Heart right ventricle (tissue), 16 donors: ENCODE measurements at places on chromosomes 1 and 21. TPM values are rescaled to one million over a fixed set of nuclear protein-coding genes. Genes with fewer than 3 reads are reported as not detected.
A peak's percentile ranks its signal among the peaks of the same experiment; 100 is the strongest.

DNA sequence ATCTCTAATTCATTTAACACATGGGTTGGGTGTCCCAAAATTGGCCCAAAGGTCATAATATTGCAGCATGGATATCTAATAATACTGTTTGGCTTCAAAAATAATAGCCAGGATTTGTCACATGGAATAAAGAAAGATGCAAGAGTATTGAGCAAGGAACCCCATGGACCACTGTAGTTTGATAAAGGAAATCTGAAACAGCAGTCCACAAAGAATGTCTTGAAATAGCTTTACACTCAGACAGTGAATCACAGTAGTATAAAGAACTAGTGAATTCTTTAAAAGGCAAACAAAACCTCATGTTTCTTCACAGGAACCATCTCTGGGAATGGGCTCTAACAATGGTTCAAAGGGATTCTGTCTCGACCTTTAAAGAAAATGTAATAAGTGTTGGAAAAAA lies 576.1 kb upstream of the ZRANB2 start:
- no peak for DNase-seq

GRCh38 chr1:211816586-211816985 lies 14.0 kb downstream of the LPGAT1 start:
- no peak for DNase-seq

DNA sequence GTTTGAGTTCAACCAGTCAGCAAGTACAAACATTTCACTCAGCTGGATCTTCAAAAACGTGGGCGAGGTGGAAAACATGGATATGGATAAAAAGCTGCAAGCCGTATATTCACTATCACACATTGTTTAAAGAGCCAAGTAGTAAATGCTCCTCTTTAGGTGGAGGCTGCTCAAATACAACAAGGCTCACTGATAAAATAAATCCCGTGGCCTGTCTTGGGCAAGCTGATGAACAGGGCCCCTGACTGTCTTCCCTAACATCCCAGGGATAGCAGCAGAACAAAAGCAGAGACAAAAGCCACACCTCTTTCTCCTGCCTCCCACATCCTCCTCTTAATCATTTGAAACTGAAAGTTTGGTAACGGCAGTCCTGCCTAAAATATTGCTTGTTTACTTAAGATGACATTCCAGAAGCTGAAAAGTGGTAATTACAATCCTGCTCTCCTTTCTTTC lies 357.7 kb downstream of the TTLL7 start:
- DNase-seq = peak; percentile 22

DNA sequence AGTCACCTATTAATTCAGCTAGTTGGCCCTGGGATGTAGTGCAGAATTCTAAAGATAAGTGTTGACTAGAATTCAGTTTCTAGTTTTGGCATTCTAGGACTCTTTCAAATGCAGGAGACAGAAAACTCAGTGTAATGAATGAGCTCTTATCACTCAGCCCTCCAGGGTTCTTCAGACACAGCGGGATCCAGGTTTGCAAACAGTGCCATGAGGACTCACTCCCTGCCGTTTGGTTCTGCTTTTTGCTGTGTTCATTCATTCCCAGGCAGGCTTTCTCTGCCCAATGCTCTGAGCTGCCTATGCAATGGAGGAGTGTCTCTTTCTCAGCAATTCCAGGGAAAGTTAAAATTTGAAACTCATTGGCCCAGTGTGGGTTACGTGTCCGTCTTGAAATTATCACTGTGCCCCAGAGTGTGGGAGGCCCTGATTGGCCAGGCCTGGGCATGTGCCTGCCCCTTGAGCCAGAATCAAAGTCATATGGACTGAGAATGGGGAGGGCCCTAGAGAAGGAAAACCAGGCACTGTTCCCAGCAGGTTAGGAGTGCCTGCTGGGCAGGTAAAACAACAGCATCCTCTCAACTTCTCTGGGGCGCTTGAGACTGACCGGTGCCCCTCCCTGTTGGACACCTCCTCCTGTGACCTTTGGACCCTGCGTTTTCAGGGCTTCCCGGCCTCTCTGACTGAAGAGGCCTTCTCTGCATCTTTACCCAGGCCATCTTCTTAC lies 43.4 kb downstream of the TMEM51 start:
- no peak for DNase-seq

GRCh38 chr1:152699746-152700145 lies 1.6 kb downstream of the LCE2A start:
- DNase-seq = no peak

GRCh38 chr1:63322114-63322943 lies at the start of gene FOXD3:
TSS of gene FOXD3 (plus strand) at chr1:63322567. CDS start at chr1:63323059, 492 bp downstream.
- DNase-seq = peak; percentile 57

- no peak for DNase-seq
Observed at GRCh38 chr21:44612669-44613229, 870 bp downstream of the KRTAP10-8 start.

GRCh38 chr1:108591466-108591865 lies 31.6 kb downstream of the EEIG2 start:
- peak; percentile 23 for DNase-seq

DNA sequence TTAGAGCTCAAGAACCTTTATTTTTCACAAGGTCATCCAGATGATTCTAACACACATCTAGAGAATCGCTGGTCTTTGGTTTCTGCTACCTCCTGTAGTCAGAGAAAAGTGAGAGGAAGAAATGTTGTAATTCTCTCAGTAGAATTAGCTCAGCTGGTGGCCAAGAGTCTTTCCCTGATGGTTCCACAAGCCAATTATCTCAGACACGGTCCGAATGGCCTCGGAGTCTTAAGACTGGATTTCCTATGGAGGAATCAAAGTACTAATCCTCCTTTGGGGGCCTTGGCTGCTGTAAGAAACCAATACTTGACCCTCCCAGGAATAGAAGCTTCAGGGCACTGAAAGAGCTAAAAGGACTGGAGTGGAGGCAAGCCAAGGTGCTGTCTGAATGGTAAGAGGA lies 1.8 kb downstream of the TMEM81 start:
- no peak for DNase-seq

- DNase-seq = no peak
Observed at GRCh38 chr1:55816456-55817426, 601.6 kb upstream of the USP24 start.

- DNase-seq = no peak
Observed at GRCh38 chr1:97433094-97433823, 487.6 kb downstream of the DPYD start.

GRCh38 chr1:14184454-14184853 lies 414.0 kb upstream of the KAZN start:
- DNase-seq = no peak

GRCh38 chr21:34548781-34549376 lies 36.9 kb upstream of the KCNE1 start:
- no peak for DNase-seq

- no peak for DNase-seq
Observed at GRCh38 chr1:3623441-3624199, 1.2 kb upstream of the TPRG1L start.

- DNase-seq = no peak
Observed at GRCh38 chr1:196277860-196278259, 330.4 kb downstream of the KCNT2 start.

DNA sequence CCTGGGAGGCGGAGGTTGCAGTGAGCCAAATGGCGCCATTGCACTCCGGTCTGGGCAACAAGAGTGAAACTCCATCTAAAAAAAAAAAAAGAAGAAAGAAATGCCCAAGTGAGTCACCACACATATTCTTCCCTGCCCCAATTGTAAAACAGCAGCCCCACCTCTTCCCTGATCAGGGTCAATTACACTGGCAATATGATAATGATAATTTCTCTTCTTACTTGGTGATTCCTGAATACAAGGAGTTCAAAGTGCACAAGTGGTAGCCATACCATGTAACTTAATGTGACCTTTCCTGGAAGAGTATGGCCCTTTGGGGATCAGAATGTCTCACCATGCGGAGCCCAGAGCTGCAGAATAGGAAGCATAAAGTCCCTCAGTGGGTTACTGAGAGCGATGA lies 11.8 kb upstream of the CGN start:
- DNase-seq = no peak

DNA sequence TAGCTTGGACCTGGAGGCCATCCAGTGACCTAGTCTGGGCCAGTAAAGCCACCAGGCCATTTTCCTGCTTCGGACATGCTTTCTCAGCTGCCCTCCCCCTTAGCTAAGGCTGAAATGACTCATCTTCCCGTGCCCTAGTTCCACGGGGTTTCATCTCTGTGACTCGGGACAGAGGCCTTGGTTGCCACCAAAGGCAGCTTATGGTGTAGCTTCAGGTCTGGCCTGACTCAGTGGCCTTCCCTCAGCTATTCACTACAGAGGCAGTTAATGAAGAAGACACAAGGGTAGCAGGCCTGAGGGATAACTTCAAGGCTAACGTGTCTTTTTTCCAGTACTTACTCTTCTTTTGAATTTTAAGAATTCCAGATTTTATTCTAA lies 82.4 kb downstream of the PBX1 start:
- peak; percentile 20 for DNase-seq

DNA sequence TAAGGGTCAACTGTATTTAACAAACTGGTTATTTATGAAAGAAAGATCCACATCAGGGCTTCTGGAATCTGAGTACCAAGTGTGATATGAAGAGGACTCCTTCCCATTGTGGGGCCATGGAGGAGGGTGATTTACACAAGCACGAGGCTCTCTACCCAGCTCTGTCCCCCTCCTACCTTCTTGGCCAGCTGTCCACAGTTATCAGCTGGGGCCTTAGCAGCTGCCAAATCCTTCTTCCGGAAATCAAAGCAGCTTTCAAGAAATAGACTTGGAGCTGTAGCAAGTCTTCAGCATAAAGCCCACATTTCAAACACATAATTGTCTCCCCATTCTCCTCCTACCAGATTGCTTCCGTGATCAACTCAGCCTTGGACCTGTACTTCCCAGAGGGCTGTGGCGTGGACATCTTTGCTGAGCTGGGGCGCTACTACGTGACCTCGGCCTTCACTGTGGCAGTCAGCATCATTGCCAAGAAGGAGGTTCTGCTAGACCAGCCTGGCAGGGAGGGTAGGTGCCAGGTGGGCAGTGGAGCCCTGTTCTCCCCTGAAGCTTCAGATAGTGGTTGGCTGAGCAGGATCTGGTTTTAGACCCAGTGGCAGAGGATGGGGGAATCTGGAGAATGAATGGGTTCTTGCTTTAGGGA lies 15.5 kb downstream of the AZIN2 start:
- DNase-seq = peak; percentile 9

DNA sequence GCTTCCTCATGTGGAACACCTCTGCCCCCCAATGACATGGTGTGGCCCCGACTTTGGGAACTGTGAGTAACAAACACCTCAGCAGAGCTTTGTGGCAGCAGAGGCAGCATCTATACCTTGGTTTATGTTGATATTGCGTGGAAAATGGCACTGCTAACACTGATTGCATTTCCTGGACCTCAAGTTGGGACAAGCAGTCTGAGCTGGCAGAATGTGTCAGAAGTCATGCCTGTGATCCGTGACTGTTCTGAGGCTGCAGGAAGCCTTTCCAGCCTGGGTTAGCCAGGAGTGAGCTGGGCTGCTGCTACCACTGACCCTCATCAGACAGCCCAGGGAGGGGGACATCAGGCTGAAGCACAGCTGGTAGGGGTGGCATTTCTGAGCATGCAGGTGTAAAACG lies 268.5 kb downstream of the KCNJ6 start:
- no peak for DNase-seq

- no peak for DNase-seq
Observed at GRCh38 chr1:221084681-221085080, 205.4 kb downstream of the HLX start.

GRCh38 chr21:24336491-24336890 lies 1270.8 kb downstream of the MRPL39 start:
- no peak for DNase-seq

DNA sequence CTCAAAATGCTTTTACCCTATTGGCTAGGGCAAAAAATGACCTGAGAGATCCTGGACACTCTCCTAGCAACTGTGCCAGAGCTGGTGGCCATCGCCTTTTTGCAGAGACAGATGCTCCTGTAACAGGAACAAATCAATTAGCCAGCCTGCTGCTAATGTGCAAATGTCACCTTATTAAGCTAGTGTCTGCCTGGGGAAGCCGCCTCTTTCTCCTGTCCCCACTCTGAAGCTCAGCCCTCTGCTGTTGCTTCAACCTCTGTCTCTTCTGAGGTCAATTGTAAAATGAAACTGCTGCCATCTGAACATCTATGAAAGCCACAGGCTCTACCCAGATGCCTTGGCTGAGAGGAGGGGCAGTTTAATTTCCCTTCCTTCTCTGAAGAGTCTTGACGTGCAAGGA lies 85.5 kb upstream of the CACNA1E start:
- DNase-seq = no peak

GRCh38 chr1:188240772-188241406 lies 1412.1 kb downstream of the PLA2G4A start:
- DNase-seq = no peak

GRCh38 chr1:207335695-207336363 lies 14.4 kb downstream of the CD55 start:
- no peak for DNase-seq

GRCh38 chr1:180382326-180383115 lies 119.9 kb downstream of the ACBD6 start:
- DNase-seq = no peak

DNA sequence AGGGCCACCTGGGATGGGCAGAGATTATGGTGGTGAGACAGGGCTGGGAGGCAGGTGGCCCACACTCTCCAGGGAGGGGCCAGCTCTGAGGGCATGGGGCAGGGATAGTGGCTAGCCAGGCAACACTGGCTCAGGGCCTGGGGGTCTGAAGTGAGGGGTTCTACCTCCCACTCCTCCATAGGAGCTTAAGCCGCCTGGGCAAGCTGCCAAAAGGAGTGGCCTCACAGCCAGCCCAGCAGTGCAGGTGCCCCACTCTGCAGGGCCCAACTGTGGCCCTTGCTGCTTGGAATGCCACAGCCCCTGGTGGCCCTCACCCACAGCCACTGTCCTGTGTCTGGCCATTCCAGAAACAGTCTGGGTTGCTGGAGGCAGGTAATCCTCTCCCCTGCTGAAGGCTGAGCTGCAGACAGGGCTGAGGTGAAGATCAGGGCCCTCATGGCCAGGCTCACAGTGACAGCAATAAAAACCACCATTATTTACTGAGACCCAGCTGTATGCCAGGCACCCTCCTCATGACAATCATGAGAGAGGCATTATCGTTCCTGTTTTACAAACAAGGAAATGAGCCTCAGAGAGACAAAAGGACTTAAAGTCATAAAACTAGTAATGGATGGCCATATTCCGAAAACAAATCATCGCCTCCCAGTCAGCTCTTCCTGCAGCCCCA lies 31.0 kb downstream of the KIF21B start:
- DNase-seq = no peak

PTAFR gene
- 0.78 TPM for total RNA-seq

CA14 gene
- 15.0 TPM for total RNA-seq

FNBP1L gene
- 41.4 TPM for total RNA-seq

ILDR2 gene
- 5.0 TPM for total RNA-seq

RGS16 gene
- total RNA-seq = 1.5 TPM

NADK gene
- total RNA-seq = 34.2 TPM

OPTC gene
- total RNA-seq = not detected

TCEA3 gene
- total RNA-seq = 73.8 TPM

EVA1B gene
- 4.9 TPM for total RNA-seq

CFHR2 gene
- not detected for total RNA-seq

KPRP gene
- total RNA-seq = not detected

KLHDC9 gene
- 6.6 TPM for total RNA-seq

ORC1 gene
- total RNA-seq = 0.08 TPM

KMO gene
- total RNA-seq = not detected
